ENCODE measurements at places on chromosomes 16 and 17. TPM values are rescaled to one million over a fixed set of nuclear protein-coding genes. Genes with fewer than 3 reads are reported as not detected.

NLK gene
- 19.1 TPM for total RNA-seq

PLLP gene
- 70.6 TPM for total RNA-seq

DNA sequence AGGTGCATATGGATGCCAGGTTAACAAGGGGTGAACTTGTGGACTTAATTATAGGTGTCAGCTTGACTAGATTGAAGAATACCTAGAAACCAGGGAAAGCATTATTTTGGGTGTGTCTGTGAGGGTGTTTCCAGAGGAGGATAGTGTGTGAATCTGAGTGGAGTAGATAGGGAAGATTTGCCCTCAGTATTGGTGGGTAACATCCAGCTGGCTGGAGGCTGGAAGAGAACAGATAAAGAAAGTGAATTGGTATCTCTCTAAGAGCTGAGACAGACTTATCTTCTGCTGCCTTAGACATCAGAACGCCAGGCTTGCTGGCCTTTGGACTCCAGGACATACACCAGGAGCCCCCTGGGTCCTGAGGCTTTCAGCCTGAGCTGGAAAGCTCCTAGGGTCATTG lies 75.2 kb downstream of the CDRT15 start:
- no peak for DNase-seq

DNA sequence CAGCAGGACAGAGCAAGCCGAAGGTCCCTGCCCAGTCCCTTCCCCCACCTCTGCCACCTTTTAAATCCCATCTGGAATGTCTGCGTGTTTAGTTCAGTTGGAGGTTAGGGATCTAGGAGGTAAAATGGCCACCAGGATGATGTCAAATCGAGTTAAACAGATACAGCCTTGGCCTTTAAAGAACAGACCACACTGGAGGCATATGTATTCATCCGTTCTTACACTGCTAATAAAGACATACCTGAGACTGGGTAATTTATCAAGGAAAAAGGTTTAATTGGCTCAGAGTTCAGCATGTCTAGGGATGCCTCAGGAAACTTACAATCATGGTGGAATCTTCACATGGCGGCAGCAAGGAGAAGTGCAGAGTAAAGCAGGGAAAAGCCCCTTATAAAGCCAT lies 167.8 kb upstream of the CACNG5 start:
- DNase-seq: no peak

GRCh38 chr16:22081050-22081449 lies 11.3 kb upstream of the VWA3A start:
- DNase-seq: no peak

GRCh38 chr17:67833946-67834631 lies 8.8 kb downstream of the BPTF start:
- DNase-seq: no peak

GRCh38 chr16:66427871-66428681 lies 981 bp downstream of the BEAN1 start:
- DNase-seq: no peak

DNA sequence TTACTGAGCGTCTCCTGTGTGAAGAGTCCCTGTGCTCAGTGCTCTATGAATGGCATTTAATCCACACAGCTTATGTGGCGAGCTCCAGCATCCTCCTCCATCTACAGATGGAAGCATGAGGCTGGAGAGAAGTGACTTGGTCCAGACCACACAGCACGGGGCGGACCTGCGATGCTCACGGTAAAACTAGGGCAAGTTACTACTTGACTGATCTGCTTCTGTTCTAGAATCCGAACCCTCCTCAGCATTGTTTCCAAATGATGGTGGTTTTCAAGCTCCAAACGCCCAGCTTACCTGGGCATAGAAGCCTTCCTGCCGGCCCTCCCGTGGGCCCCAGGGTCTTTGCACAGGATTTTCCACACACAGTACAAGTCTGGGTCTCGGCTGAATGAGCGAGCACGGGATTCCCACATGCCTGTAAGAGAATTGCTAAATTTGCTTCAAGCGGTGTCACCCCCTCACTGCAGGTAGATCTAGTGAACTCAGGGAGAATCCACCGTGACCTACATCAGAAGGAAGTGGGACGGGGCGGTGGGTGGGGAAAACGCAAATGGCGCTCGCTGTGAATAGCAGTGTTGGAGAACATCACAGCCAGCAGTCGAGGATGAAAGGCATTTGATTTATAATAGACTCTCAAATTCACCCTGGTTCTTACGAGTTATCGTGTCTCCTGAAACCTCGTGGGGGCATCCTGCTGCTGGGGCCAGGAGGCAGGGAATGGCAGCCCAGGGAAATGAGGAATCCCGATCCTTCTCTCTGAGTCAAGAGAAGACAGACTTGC lies 101.1 kb downstream of the CMIP start:
- no peak for DNase-seq

All from left lung (tissue), 14 donors.